B cell (primary cell): ENCODE measurements at places on chromosomes 6 and 20. TPM values are rescaled to one million over a fixed set of nuclear protein-coding genes. Genes with fewer than 3 reads are reported as not detected.
A peak's percentile ranks its signal among the peaks of the same experiment; 100 is the strongest.

- DNase-seq: peak; percentile 23
- no peaks in the 10 kb centered on the region for H3K36me3 ChIP-seq
- no peak overlapping the region for H3K27ac ChIP-seq
- H3K27me3 ChIP-seq: peaks cover 9% of the 10 kb centered on the region
- no peak overlapping the region for H3K4me3 ChIP-seq
- H3K4me1 ChIP-seq: peaks cover 4% of the 10 kb centered on the region
Observed at GRCh38 chr6:132872923-132873322, 58.6 kb downstream of the RPS12 start.

GRCh38 chr6:29502597-29502996 is 14.8 kb upstream of the MAS1L start:
- no peak overlapping the region for H3K4me3 ChIP-seq
- no peaks in the 10 kb centered on the region for H3K36me3 ChIP-seq
- no peak for DNase-seq
- H3K27me3 ChIP-seq: peaks cover 2% of the 10 kb centered on the region
- no peak overlapping the region for H3K27ac ChIP-seq
- no peaks in the 10 kb centered on the region for H3K4me1 ChIP-seq

DNA sequence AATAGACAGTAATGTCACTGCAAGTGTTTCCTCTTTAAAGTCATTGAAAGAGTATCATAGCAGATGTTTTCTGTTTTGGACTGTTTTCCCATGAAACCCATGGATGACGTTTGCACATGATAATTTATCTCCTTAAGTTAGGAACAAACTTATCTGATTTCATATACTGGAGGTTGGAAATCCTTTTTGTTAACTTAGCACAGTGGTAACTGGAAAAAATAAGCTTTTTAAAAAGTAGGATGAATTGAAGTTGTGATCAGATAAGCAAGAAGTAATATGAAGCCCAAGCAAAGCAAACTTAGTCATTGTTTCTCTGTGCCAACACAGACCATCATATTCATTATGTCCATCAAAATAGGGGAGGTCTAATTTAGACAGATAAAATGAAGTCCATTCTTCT is 61.6 kb downstream of the PLCB4 start:
- H3K27ac ChIP-seq: no peak overlapping the region
- H3K27me3 ChIP-seq: no peaks in the 10 kb centered on the region
- H3K4me3 ChIP-seq: no peak overlapping the region
- no peaks in the 10 kb centered on the region for H3K36me3 ChIP-seq
- H3K4me1 ChIP-seq: no peaks in the 10 kb centered on the region

C4B gene
- 4.7 and 9.0 TPM in 2 replicates for polyA plus RNA-seq

EPHA7 gene
- polyA plus RNA-seq: not detected in 2 replicates

GRCh38 chr20:17961587-17961940 is 7.0 kb downstream of the SNX5 start:
- H3K4me3 ChIP-seq: no peak overlapping the region
- H3K27me3 ChIP-seq: no peaks in the 10 kb centered on the region
- H3K4me1 ChIP-seq: peaks cover 91% of the 10 kb centered on the region

DNA sequence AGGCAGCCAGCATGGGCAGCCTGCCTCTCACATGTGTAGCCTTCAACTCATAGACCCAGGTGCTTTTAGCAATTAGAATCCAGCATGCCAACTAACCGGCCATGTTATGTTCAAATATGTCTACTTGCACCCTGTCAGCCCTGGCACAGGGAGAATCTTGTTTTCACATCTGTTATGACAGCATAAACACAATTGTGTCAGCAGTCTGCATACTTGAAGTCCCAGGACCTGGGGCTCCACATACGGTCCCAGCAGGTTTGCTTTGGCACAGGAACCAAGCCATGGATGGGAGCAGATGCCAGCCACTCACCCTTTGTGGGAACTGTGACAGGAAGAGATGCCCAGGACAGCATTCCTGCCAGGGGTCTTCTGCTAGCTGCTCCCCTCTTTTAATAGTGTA is 67.2 kb upstream of the SYNDIG1 start:
- H3K4me1 ChIP-seq: no peaks in the 10 kb centered on the region
- DNase-seq: no peak
- H3K4me3 ChIP-seq: no peak overlapping the region
- no peaks in the 10 kb centered on the region for H3K36me3 ChIP-seq
- no peaks in the 10 kb centered on the region for H3K27me3 ChIP-seq
- H3K27ac ChIP-seq: no peak overlapping the region

DNA sequence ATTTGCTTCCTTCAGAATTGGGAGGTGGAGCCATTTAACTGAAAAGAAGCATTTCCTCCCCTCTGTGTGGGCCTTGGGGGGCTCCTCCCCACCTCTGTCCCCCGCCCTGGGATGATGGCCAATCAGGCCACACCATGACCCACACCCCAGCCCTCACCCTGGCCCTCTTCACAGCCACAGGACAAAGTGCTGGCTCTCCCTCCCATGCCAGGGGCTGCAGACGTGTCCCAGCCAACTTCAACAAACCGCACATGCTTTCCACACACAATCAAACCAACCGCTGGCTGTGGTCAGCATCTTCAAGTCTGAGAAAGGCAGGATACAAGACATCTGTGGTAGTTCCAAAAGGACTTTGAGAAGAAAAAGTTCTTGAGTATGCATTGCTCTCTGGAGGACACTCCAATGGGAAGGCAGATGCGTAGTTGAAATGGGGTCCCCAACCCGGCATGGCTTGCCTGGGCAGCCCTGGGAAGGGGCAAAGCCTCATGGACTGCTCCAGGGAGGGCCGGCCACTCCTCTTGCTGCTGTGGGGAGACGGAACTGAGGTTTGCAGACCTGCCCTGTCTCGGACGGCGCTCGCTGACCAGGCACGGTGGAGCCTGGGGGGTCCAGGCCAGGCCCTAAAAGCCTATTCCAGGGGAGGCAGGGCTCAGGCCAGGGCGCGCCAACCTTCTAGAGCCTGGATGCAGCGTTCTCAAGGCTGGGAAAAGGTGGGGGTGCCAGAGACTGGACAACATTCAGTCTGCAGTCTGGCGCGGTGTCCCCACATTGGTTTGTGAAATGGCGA is 12.2 kb downstream of the TTLL2 start:
- no peak overlapping the region for H3K4me3 ChIP-seq
- no peak overlapping the region for H3K27ac ChIP-seq
- H3K27me3 ChIP-seq: no peaks in the 10 kb centered on the region
- H3K4me1 ChIP-seq: no peaks in the 10 kb centered on the region
- no peak for DNase-seq

- H3K4me3 ChIP-seq: no peak overlapping the region
- H3K27ac ChIP-seq: no peak overlapping the region
- H3K36me3 ChIP-seq: no peaks in the 10 kb centered on the region
- no peaks in the 10 kb centered on the region for H3K4me1 ChIP-seq
Observed at GRCh38 chr6:139800837-139801236, 426.4 kb upstream of the CITED2 start.
